Stimulated activated CD4-positive, alpha-beta T cell treated with anti-CD3 and anti-CD28 coated beads, Interleukin-4, amount 100 ng/mL, for 1 hour (primary cell): ENCODE measurements at places on chromosomes 5 and 9.

DNA sequence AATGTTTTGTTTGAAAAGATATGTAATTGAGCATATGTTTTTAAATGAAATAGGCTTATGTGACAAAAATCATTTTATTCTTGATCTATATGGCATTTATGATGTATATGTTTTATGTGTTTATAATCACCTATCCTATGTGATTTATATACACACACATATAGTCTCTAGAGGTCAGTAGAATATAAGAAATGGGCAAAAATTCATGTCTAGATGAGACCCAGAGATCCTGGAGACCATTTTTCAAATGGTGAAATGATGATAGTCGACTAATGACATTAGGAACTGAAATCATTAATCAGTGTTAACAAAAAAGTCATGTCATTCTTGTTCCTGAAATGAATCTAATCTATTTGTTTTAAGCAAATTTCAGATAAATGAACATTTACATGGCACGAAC lies 709.2 kb upstream of the WWC1 start:
- no peak for DNase-seq

DNA sequence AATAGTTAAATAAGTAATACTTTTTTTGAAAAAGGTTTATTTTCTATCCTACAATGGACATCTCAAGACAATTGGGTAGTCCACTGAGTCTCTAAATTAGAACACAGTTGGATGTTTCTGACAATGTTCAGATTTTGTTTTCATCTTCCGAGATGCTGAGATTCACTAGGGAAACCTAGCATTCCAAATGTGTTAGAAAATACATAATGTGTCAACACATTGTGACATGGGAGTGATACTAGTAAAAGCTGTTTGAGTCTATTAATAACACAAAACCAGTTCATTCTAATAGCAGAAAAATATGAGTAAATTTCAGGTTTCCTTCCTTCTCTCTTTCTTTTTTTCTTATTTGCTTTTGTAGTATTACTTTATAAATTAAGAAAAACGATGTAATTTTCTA lies 68.2 kb upstream of the CDH10 start:
- no peak for DNase-seq

DNA sequence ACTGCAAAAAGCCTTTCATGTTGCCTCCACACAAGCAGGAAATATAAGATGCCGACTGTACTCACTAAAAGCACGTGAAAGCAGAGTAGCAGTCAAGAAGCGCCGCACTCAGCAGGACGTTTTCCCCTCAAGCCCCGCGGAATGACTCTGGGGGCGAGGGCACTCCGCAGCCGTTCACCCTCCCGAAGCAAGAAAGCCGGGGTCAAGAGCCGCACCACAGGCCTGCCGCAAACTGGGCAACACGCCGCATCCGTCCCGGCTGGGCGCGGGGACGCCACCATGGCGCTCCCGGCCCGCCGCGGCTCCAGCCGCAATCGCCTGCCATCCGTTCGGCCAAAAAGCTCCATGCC lies 364 bp downstream of the RPS6 start:
- DNase-seq, result peak; percentile 50

DNA sequence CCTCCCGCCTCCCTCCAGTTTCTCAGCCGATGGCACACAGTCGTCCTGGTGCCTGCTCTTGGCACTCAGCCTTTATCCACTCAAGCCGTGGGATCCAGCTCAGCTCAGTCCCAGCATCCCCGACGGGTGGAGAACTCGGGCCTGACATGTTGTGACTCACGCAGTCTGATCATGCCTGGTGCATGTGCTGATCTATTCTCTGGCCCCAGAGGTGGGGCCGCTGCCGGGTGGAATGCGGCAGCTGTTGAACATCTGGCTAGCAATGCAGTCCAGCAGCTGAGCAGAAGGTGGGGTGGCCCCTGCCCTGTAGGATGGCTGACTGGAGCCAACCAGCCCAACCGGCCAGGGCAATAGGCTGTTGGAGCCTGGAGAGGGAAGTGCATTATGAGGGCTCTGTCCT lies 1.7 kb upstream of the AIF1L start:
- DNase-seq, result no peak
